ENCODE measurements at places on chromosomes 2 and 18.

DNA sequence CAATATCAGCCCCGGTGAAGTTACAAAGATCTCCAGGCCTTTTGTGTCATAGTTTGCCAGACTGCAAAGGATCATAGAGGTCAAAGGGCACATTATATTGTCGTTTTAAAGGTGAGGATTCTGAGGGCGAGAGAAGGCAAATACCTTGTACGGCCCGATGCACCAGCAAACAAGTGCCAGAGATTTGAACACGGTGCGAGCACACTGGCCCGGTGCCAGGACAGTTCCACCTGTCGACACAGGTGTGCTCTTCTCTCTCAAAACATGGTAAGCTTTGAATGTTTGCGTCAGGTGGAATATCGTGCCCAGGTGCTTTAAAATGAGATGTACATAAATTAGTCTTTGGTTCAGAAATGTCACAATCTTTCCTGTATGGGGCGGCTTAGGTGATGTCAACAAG, 776.1 kb upstream of the ID2 start:
- DNase-seq: no peak

- no peak for DNase-seq
These were observed 31.9 kb downstream of the EFEMP1 start for GRCh38 chr2:55891671-55892094.

DNA sequence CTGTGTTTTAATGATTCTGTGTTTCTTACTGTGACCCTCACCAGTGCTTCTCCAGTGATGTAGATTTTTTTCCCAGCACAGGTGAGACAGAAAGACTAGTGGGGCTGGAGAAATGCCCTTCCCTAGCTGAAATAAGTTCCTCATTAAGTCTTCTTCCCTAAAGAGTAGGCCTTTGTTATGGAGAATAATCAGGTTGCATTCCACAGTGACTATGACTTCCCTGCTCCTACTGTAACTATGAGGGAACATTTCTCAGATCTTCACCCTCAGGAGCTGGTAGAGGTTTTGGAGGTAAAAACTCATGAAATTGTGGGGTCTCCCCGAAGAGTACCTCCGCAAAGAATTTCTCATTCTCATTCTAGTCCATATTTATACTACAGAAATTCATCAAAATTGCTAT, 286.2 kb downstream of the GRB14 start:
- no peak for DNase-seq

DNA sequence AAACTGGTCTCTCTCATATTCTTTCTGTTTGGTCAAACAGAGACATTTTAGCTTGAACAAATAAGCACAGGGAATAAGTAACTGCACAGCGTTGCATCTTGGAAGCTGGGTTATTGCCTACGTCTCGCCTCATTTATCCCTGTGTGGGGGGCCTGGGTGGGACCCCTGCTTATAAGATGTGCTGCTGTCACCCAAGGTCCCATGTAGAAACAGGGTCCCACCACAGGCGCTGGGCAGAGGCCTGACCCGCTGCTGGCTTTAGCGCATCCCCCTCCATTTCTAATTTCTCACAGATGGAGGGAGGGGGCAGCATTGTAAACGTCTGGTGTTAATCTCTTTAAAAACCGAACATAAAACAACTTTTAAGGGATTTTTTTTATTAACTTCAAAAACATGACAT, 207.8 kb downstream of the HDAC4 start:
- DNase-seq: no peak

- no peak for DNase-seq
These were observed 37.7 kb downstream of the ZNF521 start for GRCh38 chr18:25314151-25314837.

DNA sequence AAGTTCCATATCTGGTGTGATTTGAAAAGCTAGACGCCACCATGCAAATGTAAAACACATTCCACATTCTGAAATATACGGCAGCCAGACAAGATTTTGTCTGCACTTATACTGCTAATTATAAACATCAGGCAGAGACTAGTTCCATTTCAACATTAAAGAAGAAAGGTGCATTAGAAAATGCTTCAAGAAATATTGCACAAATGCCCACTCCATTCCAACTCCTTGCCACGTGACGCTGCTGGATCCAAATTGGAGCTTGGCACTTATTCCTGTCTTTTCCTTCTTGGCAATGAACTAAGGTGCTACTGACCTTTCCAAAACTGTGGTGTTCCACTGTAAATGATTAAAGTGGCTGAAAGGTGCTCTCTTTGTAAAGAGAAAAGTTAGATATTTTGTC, 6.3 kb downstream of the COL6A3 start:
- DNase-seq: no peak

DNA sequence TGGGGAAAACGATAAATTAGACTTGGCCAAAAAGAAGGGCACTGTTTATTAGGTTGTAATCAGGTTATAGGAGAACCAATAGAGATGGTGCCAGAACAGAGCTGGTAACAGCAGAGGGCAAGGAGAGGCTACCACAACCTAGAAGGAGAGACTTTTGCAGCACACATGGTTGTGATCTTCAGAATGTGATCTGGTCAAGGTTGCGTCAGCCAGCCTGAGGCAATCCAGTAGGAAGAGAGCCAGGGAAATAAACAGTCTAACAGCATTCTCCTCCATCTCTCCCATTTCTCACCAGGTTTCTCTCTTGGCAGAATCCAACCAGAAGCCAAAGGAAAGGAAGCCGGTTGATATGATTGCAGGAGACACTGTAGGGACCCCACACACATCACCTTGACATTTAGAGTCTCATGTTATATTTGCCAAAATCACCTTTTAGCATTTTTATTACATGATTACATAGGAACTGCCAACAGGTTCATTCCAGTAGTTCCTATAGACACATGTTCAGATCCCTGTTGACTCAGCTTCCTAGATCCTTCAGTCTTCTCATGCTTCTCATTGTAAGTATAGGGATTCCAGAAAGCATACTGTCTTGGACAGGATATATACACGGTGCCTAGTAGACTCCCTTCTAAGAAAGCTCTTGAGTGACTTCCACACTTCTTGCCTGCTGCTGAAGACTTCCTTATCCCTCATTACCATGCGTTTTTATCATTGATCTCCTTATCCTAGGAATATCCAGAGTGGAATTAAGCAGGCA, 17.6 kb upstream of the SPATS2L start:
- no peak for DNase-seq

GRCh38 chr2:112151701-112152440, 13.7 kb downstream of the FBLN7 start:
- DNase-seq: no peak

DNA sequence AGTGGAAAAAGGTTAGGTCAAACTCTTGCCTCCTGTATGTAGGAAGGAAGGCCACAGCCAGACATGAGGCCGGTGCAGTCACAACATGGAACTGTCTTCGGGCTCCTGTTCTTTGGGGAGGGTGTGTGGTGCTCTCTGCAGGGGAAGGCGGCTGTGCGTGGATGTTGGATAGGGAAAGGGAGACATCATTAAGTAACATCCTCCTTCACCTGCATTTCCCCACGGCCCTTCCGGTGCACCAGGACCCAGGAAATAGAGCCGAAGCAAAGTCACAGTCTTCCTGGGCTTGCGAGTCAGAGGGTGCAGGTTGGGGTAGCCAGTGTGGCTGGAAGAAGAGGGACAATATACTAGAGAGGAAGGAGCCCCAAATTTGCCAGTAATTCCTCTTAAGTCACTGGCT, 78.9 kb upstream of the SMAD7 start:
- no peak for DNase-seq

DNA sequence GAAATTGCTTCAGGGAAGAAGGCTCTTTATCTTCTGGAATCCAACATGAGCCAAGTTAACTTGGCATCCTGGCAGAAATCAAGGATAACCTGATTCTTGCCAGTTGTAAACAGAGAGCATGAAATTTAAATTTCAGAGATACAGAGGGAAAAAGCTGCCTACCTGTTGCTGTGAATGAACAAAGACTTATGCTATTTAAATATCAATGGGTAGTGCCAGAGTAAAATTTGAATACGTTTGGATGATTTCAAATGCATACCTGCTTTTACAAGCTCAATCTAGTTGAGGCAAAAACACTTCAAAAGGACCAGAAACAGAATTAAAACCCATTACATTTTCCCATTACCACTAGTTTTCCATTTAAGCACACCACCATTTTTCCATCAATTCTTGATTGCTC, 60.9 kb downstream of the CHST9 start:
- no peak for DNase-seq

DNA sequence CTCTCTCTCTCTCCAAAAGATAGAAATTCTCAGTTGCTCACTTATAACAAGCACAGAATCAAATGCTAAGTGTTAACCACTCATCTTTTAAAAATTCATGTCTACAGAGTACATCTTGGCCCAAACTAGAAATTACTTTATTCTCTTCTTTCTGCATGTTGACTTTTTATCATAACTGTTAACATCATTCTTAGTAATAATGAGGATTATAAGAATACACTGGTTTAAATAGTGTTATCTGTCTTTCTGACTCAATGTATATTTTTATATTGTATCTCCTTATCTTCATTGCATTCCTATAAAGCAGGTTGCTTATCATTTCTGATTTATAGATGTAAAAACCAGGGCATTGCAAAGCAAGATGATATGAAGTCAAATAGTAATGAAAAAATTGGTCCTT, 17.8 kb upstream of the KLF7 start:
- no peak for DNase-seq

Data from CD4-positive, alpha-beta T cell treated with Interleukin-12 subunit alpha and Interleukin-12 subunit beta, for 1 hour (primary cell).